ENCODE measurements at places on chromosomes 4 and X.

- no peak for DNase-seq
Measured at GRCh38 chr4:172124656-172125308, 311.6 kb downstream of the GALNTL6 start.

DNA sequence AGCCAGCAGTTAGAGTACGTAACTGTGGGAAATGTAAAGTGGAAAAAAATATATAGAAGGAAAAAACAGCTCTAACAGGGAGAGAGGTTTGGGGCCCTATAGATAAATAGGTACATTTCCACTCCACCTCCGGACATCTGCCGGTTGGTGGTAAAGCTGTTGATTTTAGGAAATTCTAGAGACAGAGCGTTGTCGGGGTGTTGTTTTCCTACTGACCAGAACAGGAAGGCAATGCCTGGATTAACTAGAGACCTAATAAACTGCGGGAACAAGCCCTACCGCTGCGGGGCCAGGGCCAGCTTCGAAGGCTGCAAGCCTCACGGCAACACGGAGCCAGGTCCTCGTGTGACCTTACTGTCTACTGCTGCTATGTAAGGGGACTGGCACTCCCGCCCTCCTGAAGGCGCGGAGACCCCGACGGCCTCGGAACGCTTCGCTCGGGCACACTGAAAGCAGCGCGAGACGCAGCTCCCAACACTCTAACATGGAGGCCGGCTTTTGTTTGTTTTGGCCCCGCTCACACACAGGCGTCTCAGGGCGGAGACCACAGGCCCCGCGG, 702 bp upstream of the CDKN2AIP start:
- peak; percentile 44 for DNase-seq

DNA sequence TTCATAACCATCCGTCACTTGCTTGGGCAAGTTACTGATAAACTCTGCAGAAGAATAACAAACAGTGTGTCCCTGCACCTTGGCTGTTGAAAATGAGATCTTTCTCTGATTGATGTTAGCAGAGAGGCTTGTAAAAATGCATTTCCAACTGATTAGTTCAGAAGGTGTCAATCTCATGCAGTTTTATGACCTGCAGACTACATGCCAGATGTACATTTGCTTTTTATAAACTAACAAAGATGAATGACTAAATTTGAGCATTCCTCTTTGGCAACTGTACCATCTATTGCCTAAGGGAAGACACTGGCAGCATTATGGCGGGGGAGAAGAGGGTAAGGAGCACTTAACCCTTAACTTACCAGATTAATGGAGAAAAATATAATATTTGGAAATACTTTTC, 192.8 kb downstream of the DCTD start:
- DNase-seq = no peak

DNA sequence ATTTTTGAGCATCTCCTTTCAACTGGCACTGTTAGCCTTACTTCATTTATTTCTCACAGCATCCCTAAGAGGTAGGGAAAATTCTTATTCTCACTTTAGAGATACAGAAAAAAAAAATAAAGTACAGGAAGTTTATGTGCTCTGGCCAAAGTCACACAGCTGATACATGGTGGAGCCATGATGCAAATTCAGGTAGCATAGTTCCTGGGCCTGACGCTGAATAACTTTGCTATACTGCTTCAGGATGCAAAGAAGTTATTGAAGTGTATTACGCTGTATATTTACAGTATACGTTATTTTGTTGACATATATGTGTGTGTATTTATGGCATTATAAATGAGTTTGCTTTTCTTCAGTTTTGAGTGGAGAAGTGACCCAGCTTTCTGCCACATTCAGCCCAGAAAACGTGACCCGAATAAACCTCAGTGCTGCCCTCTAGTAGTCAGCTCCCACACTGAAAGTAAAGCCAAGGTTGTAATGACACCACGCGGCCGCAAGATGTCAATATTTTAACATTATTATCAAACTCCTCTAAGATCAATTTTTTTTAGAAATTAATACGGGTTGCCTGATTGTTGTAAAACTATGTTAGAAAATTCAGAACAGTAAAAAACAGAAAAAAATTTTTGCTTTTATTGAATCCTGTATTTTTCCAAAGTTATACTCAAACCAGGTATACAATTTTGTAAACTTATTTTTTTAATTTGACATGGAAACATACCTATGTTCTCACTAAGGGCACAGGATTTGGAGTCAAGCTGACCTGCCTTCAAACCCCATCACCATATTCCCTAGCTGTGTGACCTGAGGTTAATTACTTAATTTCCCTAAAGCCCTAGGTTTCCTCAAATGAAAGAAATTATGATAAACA, 3.8 kb upstream of the GUCY2F start:
- peak; percentile 64 for DNase-seq

- no peak for DNase-seq
Measured at GRCh38 chr4:35516102-35516501, 728.2 kb downstream of the ARAP2 start.

DNA sequence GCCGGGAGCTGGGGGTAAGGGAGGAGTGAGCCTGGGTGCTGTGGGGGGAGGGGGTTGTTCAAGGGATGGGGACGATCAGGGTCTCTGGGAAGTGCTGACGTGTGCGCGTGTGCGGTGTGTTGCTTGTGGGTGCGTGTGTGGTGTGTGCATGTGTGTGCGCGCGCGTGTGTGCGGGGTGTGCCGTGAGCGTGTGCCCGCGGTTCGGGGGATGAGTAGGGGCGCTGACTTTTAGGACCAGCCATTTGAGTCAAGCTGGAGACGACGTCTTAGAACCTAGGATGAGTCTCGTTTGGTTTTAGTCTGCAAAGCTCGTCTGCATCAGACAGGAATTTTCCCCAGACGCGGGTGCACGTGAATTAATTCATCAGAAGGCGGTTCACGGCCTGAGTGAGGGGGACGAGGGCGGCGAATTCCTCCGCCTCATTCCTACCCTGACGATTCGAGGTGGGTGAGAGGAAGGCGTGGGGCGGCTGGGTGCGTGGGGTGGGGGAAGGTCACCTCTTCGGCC, 950 bp upstream of the TMEM271 start:
- no peak for DNase-seq

GRCh38 chr4:144288011-144288903, 147.7 kb upstream of the GYPA start:
- DNase-seq = no peak

Data from inflammatory macrophage treated with lipopolysaccharide for 4 hours (primary cell).